ENCODE measurements at places on chromosomes 1 and 21.

- H3K4me1 ChIP-seq: no peaks in the 10 kb centered on the region
- H3K27ac ChIP-seq: no peak overlapping the region
- H3K4me3 ChIP-seq: no peak overlapping the region
- H3K27me3 ChIP-seq: no peaks in the 10 kb centered on the region
- H3K36me3 ChIP-seq: no peaks in the 10 kb centered on the region
These were observed 71.1 kb upstream of the CD34 start for GRCh38 chr1:207981976-207982375.

GRCh38 chr1:174480324-174480723 is 32.6 kb downstream of the GPR52 start:
- no peaks in the 10 kb centered on the region for H3K36me3 ChIP-seq
- no peak for DNase-seq
- no peaks in the 10 kb centered on the region for H3K27me3 ChIP-seq
- no peak overlapping the region for H3K27ac ChIP-seq
- no peak overlapping the region for H3K4me3 ChIP-seq

DNA sequence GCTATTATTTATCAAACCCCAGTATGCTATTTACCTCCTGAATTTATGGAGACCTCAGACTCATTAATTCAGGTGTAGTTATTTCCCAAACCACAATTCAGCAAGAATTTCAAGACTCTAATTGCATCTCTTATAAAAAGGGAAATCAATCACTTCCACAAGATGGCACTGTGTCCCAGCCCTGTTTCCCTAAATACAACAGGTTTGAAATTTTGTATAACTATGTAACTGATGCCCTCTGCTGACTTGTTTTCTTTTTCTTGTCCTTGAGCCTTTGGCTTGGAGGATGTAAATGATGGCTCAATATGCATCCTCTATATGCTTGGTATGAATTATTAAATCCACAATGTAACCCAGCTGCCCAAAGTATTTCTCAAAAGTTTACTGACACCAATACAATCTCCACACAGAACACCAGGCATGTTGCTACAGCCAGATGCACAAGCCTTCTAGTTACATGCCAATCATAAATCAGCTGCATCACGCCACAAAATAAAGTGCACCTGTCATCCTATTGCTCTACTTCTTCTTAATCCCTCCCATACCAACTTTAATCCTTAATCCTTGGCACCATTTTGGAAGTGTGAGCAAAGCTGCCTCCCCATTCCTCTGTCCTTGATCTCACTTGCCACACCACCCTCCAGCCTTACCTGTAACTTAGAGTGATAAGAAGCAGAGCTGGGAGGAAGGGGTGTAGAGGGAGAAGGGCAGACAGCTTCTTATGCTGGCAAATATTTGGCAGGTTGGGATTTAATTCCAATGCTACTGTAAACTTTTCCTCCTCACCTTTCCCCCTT is 9.0 kb downstream of the C1orf105 start:
- DNase-seq: peak; percentile 86
- H3K27me3 ChIP-seq: no peaks in the 10 kb centered on the region
- no peak overlapping the region for H3K4me3 ChIP-seq
- no peaks in the 10 kb centered on the region for H3K36me3 ChIP-seq

GRCh38 chr1:224092601-224093000 is 21.3 kb upstream of the FBXO28 start:
- DNase-seq: no peak
- no peaks in the 10 kb centered on the region for H3K4me1 ChIP-seq

GRCh38 chr1:109490029-109490933 is 3.6 kb upstream of the CYB561D1 start:
- peak; percentile 87 for DNase-seq
- H3K4me1 ChIP-seq: peaks cover 25% of the 10 kb centered on the region
- no peaks in the 10 kb centered on the region for H3K27me3 ChIP-seq
- no peak overlapping the region for H3K4me3 ChIP-seq
- H3K36me3 ChIP-seq: peaks cover 56% of the 10 kb centered on the region
